Dermis microvascular lymphatic vessel endothelial cell (primary cell): ENCODE measurements at places on chromosomes 4 and X. TPM values are rescaled to one million over a fixed set of nuclear protein-coding genes. Genes with fewer than 3 reads are reported as not detected.

Gene IL13RA2
- 0.13 and 1.0 TPM in 2 replicates for total RNA-seq

Gene RIPPLY1
- not detected in 2 replicates for total RNA-seq

Gene RASSF6
- total RNA-seq, result not detected in 2 replicates

Gene ADAMTS3
- total RNA-seq, result 0.63 and 0.90 TPM in 2 replicates

Gene NAT8L
- under 0.01 TPM in 2 replicates for total RNA-seq

Gene PLAC1
- total RNA-seq, result not detected in 2 replicates
